ENCODE measurements at places on chromosomes 12 and 14. TPM values are rescaled to one million over a fixed set of nuclear protein-coding genes. Genes with fewer than 3 reads are reported as not detected.

Gene CCDC175
- not detected for total RNA-seq

Gene ANKS1B
- total RNA-seq = 0.72 TPM

Gene NGB
- not detected for total RNA-seq

Gene CLEC7A
- total RNA-seq = not detected

Gene P2RX2
- total RNA-seq = not detected

Gene KLRC4
- total RNA-seq = not detected

Gene IAPP
- total RNA-seq = not detected

Gene NXPH4
- total RNA-seq = 4.1 TPM

Gene INHBC
- total RNA-seq = not detected

Gene DICER1
- 22.3 TPM for total RNA-seq

Gene GLI1
- total RNA-seq = 5.6 TPM

Gene RNASE7
- total RNA-seq = 0.07 TPM

Gene CCDC177
- 0.05 TPM for total RNA-seq

Gene NPFF
- not detected for total RNA-seq

Gene NUMB
- 39.9 TPM for total RNA-seq

Gene CCT2
- total RNA-seq = 276 TPM

Gene ZC2HC1C
- total RNA-seq = 5.6 TPM

Gene TGFB3
- 0.91 TPM for total RNA-seq

Gene RAD52
- total RNA-seq = 9.9 TPM

Gene RGS6
- not detected for total RNA-seq

Gene WNT5B
- total RNA-seq = 3.0 TPM

Gene MYH6
- 0.13 TPM for total RNA-seq

Gene TAS2R9
- total RNA-seq = not detected

Gene TAS2R30
- 0.06 TPM for total RNA-seq

Gene RBMS2
- total RNA-seq = 10.0 TPM

Gene LHX5
- total RNA-seq = not detected

Gene DLGAP5
- 41.4 TPM for total RNA-seq

Gene OR4N2
- total RNA-seq = not detected

Gene REM2
- 0.43 TPM for total RNA-seq

Gene GPRC5D
- total RNA-seq = not detected

Gene C12orf54
- total RNA-seq = not detected

Gene ACOT6
- not detected for total RNA-seq

Gene ACOT4
- 2.2 TPM for total RNA-seq

Gene CSRP2
- total RNA-seq = 21.3 TPM

Gene LYZ
- 0.05 TPM for total RNA-seq

Gene CD163L1
- total RNA-seq = 0.44 TPM

Gene PROX2
- not detected for total RNA-seq

Gene PTPRB
- 0.69 TPM for total RNA-seq

Gene STAC3
- total RNA-seq = 0.36 TPM

Gene TMEM121
- total RNA-seq = 8.0 TPM

Gene PLEKHD1
- total RNA-seq = 0.02 TPM

Gene GPRC5A
- total RNA-seq = 290 TPM

Gene ST8SIA1
- not detected for total RNA-seq

Gene LTBR
- 246 TPM for total RNA-seq

Gene BEGAIN
- total RNA-seq = 7.0 TPM

Gene LRRK2
- total RNA-seq = 1.7 TPM

Gene HOXC12
- not detected for total RNA-seq

Gene IGFBP6
- total RNA-seq = 242 TPM

Gene MSRB3
- total RNA-seq = 22.8 TPM

Gene RFLNA
- total RNA-seq = not detected

Gene FLRT2
- total RNA-seq = 3.0 TPM

Gene CLEC4E
- total RNA-seq = 0.09 TPM

Gene BICDL1
- 4.1 TPM for total RNA-seq

Gene GYS2
- total RNA-seq = not detected

Gene PPP4R4
- total RNA-seq = 0.29 TPM

Gene CAPZA3
- total RNA-seq = not detected

Gene RNF212B
- total RNA-seq = not detected

Gene PTCSC3
- not detected for total RNA-seq

Gene TDRD9
- 0.25 TPM for total RNA-seq

Gene MYF5
- total RNA-seq = not detected
